ENCODE measurements at places on chromosomes 5 and 9.

DNA sequence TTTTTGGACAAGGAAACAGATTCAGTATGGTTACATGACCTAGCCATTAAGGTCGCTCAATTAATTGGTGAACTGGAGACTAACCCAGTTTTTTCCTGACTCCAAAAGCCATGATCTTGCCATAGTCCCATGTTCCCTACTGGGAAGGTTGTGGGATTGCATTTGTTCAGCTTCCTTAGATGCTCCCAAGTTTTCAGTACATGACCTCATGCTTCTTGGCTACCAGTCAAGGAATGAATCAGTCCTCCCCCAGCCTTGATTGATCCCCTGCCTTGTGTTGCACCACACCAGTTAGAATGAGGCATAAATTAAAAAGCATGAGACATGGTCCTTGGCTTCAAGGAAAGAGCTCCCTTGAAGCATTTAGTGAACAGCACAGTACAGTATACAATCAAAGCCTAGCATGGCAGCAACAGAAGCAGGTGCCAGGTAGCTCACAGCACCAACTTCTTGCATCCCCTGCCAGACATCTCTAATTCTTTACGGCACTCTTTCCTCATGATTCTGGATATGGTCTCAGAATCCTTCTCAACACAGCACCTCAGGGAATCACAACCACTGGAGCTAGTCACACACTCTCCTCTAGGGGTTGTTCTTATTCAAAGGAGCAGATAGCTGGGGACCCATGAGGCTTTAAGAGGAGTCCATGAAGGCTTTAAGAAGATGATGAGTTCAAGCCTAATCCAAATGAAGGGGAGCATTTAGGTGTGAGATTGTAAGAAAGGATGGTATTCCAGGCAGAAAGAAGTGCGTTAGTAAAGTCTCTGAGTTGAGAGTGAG is 295.5 kb upstream of the CLINT1 start:
- no peak for DNase-seq

DNA sequence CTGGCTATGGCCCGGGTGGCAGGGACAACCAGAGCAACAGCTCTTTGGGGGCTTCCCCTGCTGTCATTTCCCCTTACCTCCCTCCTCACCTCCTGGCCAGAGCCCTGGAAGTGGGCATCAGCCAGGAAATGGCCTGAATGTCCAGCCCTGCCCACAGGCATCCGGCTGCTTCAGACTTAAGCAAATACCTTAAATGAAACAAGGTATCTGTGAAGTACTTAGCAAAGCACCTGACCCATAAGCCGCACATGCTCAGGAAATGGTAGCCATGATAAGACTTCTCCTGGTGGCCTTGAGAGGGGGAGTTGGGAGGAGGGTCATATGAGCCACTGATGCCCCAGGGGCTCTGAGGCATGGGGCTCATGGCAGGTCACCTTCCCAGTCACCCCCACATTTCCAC is 43.8 kb downstream of the CAMK2A start:
- DNase-seq: no peak

GRCh38 chr9:2720179-2720654 is 2.9 kb downstream of the KCNV2 start:
- no peak for DNase-seq

- no peak for DNase-seq
Measured at GRCh38 chr5:40405996-40406740, 273.5 kb upstream of the PTGER4 start.

DNA sequence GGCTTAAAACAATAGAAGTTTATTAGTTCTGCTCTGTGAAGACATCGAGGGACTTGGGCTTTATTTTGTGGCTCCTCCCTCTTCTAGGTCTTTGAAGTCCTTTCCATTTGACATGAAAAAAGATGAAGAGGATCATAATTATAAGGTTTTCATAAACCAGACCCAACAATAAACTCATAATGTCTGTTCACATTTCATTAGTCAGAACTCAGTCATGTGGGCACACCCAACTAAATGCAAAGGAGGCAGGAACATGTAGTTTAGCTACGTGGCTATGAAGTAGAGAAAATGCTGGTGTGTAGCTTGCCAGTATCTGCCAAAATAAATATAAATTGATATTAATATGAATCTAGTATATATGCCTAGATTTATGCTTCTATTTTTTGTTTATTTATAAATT is 393.9 kb upstream of the C9orf72 start:
- DNase-seq: no peak

DNA sequence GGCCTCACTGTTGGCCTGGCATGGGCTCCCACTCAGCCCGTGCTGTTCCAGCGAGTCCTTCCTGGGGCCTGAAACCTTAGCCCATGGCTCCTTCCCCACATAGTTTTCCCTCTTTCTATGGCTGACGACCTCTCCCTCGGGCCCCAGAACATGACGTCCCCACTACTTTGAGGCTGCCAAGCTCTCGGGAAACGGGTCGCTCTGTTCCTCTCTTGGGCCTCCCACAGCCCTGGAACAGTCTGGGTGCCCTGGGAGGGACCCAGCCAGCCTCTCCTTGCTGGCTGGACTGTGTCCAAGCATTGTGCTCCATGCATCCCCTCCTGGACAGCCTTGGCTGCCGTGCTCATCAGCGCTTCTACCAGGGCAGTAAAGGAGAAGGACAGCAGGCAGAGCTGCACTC is 118.3 kb downstream of the SYK start:
- no peak for DNase-seq

- DNase-seq: no peak
Measured at GRCh38 chr9:127723444-127723843, 7.6 kb downstream of the TTC16 start.

- no peak for DNase-seq
Measured at GRCh38 chr5:169695919-169696490, 58.9 kb downstream of the DOCK2 start.

DNA sequence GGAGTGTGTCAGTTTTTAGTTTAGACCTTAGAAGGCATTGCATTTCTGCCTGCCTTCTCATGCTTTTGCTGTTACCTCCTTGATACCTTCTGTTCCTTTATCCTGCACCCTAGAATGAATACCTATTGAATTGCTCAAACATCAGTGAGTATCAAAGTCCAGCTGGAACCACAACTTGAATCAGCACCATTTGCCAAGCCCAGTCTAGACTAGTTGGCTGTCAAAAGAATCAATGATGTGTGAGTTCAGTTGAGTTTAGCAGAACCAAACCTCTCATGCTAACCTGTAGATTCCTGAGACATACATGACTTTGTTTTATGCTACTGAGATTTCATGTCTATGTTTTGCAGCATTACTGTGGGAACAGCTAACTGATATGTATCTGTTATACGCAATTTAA is 116.6 kb downstream of the FAM170A start:
- no peak for DNase-seq

GRCh38 chr5:160036243-160036642 is 27.3 kb downstream of the TTC1 start:
- no peak for DNase-seq

DNA sequence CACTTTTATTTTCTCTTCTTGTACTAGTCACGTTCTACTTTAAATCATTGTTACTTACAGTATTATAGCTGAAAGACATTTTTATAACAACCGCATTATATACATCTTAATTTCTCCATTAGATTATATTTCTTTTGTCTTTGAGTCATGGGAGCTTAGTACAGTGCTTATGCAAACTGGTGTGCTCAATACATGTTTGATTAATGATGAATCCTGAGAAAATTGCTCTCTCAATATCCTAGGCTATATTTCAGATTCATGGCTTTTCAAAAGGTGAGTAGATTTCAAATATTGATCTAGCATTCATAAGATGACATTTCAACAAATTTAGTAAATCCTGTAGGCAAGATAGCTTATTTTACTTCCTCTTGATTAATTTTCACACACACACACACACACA is 102.2 kb upstream of the FST start:
- DNase-seq: no peak

- no peak for DNase-seq
Measured at GRCh38 chr9:113632776-113633590, 169.5 kb downstream of the RGS3 start.

DNA sequence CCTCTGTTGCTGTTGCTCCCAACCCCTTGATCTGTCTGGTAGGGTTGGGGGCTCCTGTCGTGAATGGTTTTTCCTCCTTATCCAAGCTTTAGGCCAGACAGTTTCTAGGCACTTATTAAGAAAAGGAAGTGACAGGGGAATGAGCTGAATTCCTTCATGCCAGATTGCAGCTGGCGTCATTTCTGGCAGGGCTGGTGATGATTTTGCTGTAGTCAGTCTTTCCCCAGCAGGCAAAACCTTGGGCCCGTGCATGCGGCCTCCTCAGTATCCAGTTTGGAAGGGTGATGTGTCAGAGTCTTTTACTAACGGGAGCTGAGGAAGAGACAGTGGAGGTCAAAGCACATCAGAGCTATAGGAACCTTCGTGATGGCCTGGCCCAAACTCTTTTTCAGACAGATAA is 58.8 kb downstream of the COL27A1 start:
- DNase-seq: no peak
